ENCODE measurements at places on chromosomes 11 and 22.

GRCh38 chr11:64000026-64000739 lies 13.9 kb downstream of the OTUB1 start:
- peak; percentile 27 for DNase-seq

GRCh38 chr11:65979261-65979759 lies 17.8 kb downstream of the SART1 start:
- DNase-seq: no peak

DNA sequence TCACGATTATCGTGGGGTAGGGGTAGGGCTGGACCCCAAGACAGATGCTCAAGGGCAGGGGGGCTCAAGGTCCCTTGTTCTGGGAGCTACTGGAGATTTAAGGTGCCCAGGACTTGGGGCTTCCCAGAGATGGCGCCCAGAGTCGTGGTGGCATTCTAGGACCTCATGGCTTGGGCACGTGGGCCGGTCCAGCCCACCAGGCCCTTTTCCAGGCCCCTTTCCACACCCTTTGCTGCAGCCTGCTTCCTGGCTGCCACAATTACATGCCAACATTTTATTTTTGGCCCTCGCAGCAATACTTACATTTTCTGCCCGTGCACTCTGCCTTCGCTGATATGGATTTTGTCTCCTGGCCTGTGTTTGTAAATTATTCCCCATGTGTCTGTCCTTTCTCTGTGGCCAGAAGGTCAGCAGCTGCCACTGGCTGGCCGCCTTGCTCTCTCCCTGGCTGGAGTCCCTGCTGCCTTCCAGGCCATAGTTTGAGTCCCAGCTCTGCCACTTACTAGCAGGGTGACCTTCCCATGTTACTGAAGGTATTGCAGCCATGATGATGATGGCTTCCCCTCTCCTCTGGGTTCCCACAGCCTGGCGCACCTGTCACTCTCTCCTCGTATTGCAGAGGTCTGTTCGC lies 11.2 kb downstream of the MB start:
- no peak for DNase-seq

GRCh38 chr11:43579919-43580276 lies 100.6 kb upstream of the HSD17B12 start:
- DNase-seq: no peak

DNA sequence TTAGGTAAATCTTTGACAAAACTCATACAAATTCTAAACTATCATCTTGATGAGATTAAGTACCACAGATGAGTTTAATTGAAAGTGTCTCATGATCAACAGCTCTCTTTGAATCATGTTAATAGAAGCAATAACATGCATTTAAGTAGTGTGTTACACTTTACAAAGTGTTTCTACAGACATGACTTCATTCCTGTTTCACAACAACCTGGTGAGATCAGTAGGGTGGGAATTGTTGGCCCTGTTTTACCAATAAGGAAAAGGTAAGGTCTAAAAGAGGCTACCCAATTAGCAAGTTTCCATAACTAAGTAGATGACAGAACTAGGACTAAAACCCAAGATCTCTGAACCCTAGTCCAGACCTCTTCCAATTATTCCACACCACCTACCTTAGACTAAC lies 12.7 kb upstream of the PRSS23 start:
- no peak for DNase-seq

- DNase-seq: no peak
These were observed 13.6 kb downstream of the DGKZ start for GRCh38 chr11:46360878-46361277.

DNA sequence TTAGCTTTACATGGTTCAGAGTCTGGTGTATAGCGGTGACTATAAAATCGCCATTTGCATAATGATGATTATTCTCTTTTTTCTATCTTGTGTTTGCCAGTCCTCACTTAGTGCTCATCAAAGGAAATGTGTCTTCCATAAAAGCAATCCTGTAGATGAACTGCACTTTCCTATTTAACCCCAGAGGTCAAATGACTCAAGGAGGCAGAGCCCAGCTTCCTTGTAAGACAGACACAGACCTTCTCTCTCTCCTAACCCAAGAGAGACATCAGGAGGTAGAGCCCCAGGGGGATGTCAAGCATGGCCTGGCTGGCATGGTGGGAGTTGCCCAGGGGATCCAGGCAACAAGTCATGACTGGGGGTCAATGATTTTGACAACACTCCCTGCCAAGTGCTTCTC lies 46.9 kb upstream of the CRTAM start:
- no peak for DNase-seq

GRCh38 chr11:117371453-117371852 lies 43.8 kb downstream of the CEP164 start:
- DNase-seq: no peak

- no peak for DNase-seq
These were observed 42.0 kb downstream of the CDKN1C start for GRCh38 chr11:2843551-2843950.

- DNase-seq: no peak
These were observed 10.2 kb downstream of the PHF5A start for GRCh38 chr22:41458161-41458728.

GRCh38 chr22:39520226-39521105 lies at the start of gene ATF4:
TSS of gene ATF4 (plus strand) at chr22:39520562. CDS start at chr22:39521446, 884 bp downstream.
- DNase-seq: peak; percentile 90

DNA sequence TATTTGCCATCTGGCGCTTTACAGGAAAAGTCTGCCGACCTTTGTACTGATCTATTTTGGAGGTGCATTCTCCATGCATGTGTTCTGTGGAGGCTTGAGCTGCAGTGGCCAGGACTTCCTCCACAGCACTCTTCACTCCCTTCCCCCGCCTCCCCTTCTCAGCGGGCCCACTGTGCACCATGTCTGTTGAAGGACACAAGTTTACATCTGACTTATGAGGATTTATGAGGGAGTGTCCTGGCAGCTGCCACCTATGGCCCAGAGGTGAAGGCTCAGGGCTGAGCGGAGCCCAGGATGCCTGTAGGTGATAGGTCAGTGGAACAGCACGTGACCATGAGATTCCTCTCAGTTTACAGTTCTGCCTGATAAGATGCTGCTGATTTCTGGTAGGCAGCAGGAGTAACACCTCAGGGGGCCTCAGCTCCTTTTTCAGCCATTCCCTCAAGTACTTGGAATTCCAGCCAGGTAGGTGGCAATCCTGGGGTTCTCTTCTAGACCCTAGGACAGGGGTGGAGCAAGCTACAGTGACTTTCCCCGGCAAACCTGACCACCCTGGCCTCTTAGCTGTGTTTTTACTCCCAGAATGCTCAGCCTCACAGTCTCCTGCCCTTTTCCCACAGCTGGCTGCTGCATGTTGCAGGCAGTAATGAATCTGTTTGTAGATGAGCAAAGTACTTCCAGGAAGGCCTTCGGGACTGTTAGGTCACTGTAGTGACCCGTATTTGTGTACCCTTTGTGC lies 59.9 kb downstream of the PPFIBP2 start:
- DNase-seq: no peak

DNA sequence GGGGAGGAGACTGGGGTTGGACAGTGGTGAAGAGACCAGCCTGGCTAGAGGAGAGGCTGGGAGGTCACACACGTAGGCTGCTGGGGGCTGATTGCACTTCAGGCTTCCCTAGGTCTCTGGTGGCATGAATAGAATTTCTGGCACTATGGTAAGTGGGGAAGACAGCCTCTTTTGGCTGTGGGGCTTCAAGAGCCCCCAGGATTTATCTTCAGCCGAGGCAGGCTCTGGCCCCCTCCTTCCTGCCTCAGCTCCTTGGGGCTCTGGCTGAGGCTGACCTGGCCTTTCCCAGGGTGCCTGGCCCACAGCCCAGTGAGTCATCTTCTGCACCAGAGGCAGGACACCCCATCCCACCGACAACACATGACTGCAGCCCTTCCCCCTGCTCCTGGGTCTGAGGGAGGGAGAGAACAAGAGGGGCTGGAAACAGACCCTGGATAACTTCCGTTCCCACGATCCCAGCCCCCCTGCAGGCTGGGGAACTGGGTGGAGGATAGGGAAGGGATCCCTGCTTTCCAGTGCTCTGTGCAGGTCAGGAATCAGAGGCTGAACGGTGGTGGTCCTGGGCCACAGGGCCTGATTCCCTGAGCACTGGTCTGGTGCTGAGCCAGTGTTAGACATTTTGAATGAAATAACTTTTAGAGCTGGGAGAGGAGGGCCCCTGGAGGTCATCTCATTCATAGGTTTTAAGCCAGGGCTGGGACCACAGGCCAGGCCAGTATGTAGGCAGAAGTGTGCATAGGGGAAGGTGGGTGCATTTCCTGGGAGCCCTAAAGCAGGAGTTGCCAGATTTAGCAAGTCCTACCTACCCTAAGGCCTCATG lies 26.5 kb downstream of the ARHGEF17 start:
- DNase-seq: no peak

DNA sequence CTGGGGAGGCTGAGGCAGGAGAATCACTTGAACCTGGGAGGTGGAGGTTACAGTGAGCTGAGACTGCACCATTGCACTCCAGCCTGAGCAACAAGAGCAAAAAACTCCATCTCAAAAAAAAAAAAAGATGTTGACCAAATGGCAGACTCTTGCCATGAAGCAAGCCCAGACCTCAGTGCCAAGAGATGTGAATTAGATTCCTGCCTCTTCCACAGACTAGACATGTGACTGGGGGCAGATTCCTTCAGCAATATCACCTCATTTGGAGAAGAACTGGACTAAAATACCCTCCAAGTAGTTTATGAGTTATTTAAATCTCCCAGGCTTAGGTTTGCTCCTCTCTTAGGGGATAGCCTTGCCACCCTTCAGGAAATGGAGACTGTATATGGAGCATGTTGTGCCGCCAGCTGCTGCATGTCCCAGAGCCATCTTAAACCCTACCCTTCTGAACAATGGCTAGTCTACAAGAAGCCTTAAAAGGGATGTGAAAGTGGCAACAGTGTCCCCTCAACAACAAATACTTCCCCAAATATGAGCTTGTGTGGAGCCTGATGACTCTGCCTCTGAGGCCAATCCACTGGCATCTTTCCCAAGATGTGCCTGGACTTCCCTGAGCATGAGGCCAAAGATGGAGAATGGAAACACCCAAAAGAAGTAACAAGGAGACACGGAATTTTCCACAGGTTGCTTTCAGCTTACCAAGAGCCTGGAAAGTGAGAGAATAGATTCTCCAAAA lies 763 bp upstream of the MS4A7 start:
- no peak for DNase-seq

GRCh38 chr11:99098751-99099150 lies 78.0 kb downstream of the CNTN5 start:
- no peak for DNase-seq

- no peak for DNase-seq
These were observed 680.0 kb downstream of the BRD1 start for GRCh38 chr22:49147617-49148175.

DNA sequence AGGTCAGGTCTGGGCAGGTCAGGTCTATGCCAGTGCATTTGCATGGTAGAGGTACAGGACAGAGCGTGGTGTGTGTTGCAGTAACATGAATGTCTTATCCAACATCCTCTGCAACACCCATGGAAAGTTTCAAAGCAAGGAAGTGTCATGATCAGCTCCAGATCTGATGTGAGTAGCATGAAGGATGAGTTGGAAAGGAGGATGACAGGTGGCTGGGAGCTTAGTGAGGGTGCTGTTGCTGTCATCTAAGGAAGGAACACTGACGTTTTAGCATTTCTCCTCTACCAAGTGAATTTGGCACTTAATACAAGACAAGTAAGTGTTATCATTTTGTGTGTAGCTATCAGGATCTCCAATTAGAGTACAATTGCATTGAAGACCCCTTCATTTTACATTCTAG lies 65.1 kb downstream of the GRK3 start:
- DNase-seq: no peak

DNA sequence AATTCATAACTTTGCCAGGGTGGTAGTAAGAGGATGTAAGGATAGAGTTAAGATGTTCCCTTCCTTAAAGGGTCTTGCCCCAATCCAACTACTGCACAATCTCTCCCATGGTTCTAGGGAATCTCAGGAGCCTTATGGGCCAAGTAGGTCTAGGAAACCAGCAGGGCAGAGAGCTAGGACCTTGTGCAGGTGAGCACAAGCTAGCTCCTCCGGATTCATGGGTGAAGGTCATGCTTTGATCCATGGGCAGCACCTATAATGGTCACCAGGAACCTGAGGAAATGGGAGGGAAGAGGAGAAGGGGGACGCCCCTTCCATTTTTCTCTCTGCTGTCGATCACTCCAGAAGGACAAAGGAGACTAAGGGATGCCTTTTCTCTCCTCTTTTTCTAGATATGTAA lies 16.8 kb downstream of the KCNJ11 start:
- no peak for DNase-seq

DNA sequence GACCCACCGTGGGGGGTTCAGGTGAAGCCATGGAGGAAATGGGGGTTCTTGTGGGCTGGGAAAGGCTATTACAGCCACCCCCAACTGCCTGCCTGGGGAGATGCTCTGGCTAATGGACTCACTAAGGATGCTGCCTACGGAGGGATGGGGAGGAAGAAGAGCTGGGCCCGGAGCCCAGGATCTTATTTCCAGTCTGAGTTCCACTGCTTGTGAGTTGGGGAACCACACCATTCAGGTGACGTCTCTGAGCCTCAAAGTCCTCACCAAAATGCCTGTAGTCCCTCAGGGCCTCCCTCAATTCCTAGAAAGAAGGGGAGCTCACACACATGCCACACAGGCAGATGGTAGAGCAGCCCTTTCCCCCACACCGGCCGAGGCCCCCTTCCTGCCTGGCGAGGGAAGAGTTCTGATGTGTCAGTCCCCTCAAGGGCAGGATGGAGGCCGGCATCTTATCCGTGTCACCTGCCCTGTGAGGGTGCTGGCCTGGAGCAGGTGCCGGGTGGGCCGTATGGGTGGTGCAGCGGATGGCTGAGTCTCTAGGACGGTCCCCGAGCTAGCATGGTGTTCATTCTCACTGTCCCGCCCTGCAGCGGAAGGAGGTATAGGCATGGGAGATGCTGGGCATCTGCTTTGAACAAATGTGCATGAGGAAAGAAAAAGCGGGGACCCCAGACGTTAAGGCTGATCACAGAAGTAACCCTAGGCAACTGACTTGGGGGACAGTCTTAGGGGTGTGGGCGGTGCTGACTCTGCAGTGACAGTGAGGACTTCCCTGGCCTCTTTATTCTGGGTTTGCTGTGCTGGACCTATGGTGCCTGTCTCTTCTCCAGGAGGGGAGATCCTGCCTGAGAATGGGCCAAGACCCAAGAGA lies 15.7 kb downstream of the MRGPRF start:
- DNase-seq: no peak

DNA sequence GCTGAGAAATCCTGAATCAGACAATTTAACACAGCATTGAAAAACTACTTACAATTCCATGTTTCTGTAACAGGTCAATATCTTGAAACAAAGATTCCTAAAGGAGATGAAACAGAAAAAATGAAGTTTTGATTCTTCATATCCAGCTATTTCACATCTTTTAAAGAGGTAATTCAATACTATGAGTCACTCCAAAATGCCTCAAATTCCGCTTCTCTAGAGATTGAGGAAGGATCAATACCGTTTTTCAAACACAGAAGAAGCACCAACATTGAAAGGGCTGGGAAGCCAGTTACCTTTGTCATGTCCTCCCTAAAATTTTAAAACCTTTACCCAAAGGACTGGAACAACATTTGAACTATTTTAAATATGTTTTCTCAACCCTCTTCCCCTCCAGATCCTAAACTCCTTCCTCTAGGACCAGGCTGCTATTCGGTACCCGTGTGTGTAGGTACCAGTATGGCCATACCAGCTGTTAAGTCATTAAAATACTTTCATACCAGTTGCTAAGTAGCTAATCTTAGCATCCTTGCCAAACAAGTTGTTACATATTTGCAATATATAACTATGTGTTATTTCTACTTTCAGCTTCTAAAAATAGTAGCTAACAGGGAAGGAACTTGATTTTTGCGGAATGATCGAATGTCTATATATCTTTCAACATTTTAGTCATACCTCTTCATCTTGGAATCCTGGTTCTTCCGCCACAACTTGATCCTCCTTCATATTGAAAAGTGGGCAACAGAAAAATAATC lies 2.3 kb downstream of the DMC1 start:
- no peak for DNase-seq

- DNase-seq: no peak
These were observed 2.9 kb downstream of the OR51V1 start for GRCh38 chr11:5197536-5197935.

GRCh38 chr11:57230791-57231538 lies 6.1 kb downstream of the APLNR start:
- no peak for DNase-seq

All from NCI-H1694 (cell line).